ENCODE measurements at places on chromosomes 7 and 10. TPM values are rescaled to one million over a fixed set of nuclear protein-coding genes. Genes with fewer than 3 reads are reported as not detected.

Gene PMPCB
- total RNA-seq, result 67.9 TPM

Gene TUBAL3
- 0.49 TPM for total RNA-seq

Gene CFAP43
- total RNA-seq, result 0.17 TPM

Gene GNAT3
- not detected for total RNA-seq

Data from A549 treated with CpdA at 1 μM for 4 hours (cell line).